Stimulated activated naive CD8-positive, alpha-beta T cell treated with anti-CD3 and anti-CD28 coated beads, Interleukin-15, amount 100 ng/mL, for 72 hours (primary cell): ENCODE measurements at places on chromosomes 13 and 19.

- DNase-seq: no peak
Measured at GRCh38 chr13:31191748-31192147, 8.0 kb upstream of the B3GLCT start.

- DNase-seq: no peak
Measured at GRCh38 chr19:31350693-31351055, 1.4 kb upstream of the TSHZ3 start.

DNA sequence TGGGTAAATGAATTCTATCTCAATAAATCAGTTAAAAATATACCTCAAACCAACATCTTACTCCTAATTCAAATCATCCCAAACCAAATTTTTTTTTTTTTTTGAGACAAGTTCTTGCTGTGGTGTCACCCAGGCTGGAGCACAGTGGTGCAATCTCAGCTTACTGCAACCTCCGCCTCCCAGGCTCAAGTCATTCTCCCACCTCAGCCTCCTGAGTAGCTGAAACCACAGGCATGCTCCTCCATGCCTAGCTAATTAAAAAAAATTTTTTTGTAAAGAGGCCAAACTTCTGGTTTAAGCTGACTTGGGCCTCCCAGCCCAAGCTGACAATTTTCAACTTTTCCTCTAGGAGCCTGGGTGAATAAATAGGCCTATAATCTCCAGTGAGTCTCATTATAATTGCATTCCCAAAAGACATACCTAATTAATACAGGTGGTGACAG lies 22.1 kb upstream of the OLFM2 start:
- DNase-seq: no peak

DNA sequence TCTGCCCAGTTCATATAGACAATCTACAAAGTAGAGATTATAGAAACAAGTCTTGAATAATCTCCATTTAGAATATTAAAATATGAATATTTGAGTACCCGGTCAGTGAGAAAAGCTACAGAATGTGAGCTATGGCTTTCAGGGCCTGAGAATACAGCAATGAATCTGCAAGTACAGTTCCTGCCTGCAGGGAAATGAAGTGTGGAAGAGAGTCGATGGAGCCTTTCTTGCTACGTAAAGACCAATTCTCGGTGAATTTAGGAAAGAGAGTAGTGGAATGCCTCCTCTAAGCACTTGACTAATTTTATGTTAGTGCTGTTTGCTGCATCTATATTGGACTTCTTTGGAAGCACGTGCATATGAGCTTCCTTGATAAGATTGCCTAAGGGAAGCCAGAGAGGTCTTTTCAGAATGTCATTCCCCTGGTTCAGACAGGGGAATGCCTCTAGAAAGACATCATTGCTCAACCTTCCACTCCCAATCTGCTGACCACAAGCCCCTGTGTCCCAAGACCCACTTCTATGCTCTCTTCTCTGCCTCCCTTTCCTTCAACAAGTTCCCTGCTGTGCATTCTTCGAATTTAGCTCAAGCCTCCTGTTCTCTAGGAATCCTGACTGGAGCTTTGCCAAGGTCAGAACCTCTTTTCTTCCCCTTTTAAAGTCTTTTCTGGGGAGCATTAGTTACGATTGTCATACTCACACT lies 41.9 kb downstream of the GPC6 start:
- DNase-seq: no peak

GRCh38 chr19:15317392-15318071 lies 14.8 kb downstream of the BRD4 start:
- DNase-seq: no peak

DNA sequence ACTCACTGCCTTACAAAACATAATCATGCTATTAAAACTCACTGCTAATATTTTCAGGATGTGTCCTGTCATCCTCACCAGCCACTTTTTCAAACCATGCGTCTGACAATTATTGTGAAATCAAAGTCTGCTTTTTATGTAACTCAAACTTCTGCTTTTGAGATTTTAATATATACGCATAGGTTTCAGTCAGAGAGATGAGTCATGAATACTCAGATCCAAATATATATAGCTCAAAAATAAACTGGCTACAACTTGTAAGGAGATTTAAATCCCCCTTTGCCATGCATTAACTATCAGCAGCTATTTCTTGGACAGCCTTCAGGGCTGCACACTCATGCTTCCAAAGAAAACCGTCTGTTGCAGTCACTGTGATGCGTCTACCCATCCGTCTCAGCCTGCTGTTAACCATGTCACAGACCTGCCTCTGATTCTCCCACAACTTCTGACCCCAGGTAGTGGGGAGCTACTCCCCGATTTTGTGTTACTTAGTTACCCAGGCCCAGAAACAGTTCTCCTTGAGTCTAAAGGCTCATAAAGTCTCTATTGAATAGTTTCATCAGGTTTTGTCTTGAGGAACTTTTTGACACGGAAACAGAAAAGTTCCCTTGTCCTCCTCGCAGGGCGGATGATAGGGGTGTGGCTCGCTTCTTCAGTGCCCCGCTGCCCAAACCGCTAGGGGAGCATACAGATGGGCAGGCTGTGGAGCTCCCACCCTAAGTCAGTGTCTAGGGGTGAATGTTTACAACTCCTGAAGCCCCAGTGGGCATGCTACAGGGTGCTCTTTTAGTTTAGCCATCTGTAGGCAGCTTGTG lies 33.8 kb upstream of the SGCG start:
- no peak for DNase-seq

GRCh38 chr19:39410017-39410830 lies 2.2 kb upstream of the PLEKHG2 start:
- DNase-seq: peak; percentile 54

DNA sequence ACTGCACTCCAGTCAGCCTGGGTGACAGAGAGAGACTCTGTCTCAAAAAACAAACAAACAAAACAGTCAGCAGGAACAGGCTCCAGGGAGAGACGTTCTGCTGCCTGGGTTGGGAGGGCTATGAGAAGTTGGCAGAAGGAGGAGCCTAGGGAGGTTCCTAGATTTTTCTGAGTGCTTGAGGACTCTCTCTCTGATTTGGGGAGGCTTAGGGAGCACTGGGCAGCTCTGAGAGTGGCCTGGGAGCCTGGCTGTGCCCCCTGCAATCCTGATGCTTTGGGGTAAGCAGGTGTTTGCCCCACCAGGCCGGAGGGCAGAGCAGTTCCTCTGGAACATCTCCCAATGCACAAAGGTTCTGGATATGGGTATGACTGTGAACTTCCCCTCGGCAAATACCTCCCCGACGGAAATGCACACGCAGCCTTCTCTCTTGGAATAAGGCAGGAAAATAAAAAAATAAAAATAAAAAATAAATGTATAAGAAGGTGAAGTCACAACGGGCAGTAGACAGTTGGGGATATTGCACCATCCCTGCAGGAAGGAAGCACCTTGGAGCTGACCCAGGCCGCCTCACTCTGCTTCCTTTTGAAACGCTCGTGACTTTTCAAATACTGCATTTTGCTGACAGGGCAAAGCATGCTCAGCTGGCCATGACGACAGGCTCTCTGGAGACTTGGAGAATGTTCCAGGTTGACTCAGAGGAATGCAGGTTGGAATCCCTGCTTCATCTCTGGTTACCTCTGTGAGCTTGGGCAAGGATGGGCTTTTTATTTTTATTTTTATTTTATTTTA lies 26.5 kb upstream of the HOMER3 start:
- DNase-seq: no peak

GRCh38 chr13:52830946-52831345 lies 17.5 kb downstream of the PCDH8 start:
- DNase-seq: no peak

- no peak for DNase-seq
Measured at GRCh38 chr19:2191456-2192310, 27.9 kb downstream of the DOT1L start.

DNA sequence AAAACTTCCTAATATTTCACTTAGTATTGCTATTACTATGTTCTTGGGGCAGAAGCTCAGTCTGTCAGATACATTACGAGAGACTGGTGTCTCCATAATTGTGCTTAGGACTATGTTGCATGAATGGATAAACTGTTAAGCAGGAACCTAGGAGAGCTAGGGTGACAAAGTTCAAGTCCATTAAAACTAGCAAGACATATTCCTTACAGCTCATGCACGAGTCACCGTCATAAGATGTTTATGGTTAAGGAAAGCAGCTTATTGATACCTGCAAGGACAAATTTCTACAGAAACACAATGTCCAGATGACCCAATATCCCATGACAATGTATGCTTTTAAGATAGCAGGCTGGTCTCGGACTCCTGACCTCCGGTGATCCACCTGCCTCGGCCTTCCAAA lies 5.7 kb upstream of the ZNF813 start:
- no peak for DNase-seq

GRCh38 chr13:25037057-25037813 lies 58.7 kb upstream of the PABPC3 start:
- DNase-seq: peak; percentile 52

DNA sequence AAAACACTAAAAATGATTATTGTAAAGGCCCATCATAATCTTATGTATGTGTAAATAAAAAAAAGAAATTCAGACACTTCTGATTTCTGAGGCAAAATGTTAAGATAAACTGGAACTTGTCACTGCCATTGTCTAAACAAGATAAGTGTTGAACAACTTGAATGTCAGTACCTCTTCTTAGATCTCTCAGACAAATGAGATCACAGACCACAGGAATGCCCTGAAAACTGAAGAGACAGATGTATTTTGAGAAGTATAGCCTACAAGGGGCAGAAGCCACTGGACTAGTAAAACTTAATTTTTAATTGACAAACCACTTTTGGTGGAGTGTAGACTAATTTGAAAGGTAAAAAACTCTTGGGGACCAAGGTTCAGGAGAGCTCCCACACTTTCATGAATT lies 375.5 kb upstream of the SLITRK5 start:
- no peak for DNase-seq

GRCh38 chr19:17091758-17092333 lies 16.3 kb downstream of the MYO9B start:
- DNase-seq: no peak

DNA sequence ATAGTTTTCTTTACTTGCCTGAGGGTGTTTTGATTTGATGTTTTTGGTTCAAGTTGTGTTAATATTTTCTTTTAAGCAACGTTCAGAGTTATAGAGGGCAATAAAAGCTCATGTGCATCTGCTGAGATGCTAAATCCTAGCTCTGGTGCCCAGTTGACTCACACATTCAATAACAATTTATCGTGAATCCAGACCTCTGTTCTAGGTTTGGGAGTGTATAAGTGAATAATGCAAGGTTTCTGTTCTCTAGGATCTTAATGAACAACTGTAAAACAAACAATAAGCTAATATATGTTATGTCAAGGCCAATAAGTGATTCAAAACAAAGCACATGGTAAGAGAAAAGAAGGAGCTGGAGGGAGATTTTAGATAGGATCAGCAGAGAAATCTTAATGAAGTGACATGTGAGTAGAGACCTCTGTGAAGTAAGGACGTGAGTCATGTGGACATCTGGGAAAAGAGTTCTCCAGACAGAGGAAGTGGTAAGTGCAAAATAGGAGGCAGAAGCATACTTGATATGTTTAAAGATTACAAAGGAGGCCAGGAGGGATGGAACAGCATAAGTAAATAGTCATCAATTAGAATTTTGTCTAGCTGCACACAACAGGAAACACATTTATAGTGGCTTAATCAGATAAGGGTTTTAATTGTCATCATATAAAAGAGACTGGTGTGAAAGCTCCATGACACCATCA lies 278.5 kb upstream of the HTR2A start:
- DNase-seq: no peak

DNA sequence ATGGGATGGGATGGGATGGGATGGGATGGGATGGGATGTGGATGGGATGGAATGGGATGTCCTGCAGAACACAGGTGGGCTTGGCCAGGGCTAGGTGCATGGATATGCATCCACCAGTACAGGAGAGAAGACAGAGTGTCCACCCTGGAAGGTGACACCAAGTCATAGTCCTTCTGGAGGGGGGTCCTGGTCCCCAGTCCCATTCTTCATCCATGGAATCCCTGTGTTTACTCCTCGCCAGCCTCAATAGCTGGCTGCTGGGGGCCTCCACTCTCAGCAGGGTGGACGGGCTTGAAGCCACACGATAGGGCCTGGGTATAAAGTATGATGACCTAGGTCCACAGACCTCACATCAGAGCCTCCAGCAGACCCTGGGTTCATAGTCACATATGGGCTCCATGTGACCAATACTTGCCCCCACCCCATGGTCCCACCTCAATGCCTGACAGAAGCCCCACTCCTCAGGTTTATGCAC lies 40.1 kb downstream of the RFX2 start:
- DNase-seq: peak; percentile 40

DNA sequence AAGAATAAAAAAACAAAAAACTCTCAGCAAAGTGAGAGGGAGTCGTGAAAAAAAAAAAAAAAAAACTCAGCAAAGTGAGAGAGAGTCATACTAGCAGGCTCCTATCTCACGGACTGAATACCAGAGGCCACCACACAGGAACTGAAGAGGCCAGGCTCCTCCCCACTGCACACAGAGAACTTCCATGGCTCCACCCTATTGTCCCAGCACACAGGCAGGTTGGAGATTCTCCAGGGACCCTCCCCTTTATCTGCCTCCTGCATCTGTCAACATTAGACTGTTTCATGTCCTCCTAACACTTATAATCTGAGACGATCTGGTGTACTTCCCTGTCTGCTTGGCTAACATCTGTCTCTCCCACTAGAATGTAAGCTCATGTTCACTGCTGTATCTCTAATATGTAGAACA lies 37.0 kb upstream of the FARP1 start:
- DNase-seq: no peak

GRCh38 chr19:16197188-16197621 lies 506 bp upstream of the AP1M1 start:
- DNase-seq: no peak

DNA sequence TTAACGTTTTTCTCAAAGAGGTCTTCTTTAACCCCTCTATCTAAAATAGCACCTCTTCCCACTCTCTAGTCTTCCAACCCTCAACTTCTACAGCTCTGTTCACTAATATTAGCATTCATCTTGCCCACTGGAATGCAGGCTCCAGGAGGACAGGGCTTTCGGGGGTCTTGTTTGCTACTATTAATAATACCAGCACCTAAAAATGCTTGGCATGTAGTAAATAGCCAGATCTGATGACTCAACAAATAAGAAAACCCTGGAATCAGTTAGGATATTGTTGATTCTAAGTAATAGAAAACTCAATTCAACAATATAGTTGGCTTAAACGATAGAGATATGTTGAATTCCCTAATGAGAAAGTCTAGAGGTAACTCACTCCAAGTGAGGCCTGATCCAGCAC lies 14.2 kb downstream of the DYRK1B start:
- no peak for DNase-seq

DNA sequence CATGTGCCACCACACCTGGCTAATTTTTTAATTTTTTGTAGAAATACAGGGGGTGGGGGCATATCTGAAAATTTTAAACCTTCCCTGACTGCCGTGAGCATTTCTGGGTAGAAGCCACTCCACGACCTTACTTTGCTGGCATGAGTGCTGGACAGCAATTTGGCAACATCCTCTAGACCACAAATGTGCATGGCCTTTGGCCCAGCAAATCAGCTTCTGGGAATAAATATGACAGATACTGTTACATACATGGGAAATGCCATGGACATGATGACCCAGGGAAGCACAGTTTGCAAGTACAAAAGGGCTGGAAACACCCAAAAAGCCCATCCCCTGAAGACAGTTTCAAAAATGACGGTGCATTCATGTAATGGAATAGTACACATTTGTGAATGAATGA lies 3.2 kb upstream of the PVR start:
- no peak for DNase-seq

DNA sequence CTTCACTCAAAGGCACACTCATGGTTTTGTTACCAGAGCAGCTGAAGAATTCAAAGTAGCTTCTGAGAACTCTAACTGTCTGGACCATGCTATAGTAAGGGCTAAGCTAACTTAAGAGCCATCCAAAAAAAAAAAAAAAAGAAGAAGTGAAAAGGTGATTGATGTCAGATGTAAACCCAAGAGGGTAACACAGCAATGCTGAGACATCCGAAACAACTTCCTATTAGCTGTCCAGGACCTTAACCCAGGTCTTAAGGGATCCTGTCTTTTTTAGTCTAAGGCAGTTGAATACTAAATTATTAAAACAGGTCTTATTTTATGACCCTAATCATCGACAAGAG lies 11.2 kb upstream of the RAB20 start:
- no peak for DNase-seq
